H54 (cell line): ENCODE measurements at places on chromosomes 3 and 15.
A peak's percentile ranks its signal among the peaks of the same experiment; 100 is the strongest.

GRCh38 chr3:126959921-126960603 is 22.9 kb upstream of the PLXNA1 start:
- DNase-seq = peak; percentile 61

DNA sequence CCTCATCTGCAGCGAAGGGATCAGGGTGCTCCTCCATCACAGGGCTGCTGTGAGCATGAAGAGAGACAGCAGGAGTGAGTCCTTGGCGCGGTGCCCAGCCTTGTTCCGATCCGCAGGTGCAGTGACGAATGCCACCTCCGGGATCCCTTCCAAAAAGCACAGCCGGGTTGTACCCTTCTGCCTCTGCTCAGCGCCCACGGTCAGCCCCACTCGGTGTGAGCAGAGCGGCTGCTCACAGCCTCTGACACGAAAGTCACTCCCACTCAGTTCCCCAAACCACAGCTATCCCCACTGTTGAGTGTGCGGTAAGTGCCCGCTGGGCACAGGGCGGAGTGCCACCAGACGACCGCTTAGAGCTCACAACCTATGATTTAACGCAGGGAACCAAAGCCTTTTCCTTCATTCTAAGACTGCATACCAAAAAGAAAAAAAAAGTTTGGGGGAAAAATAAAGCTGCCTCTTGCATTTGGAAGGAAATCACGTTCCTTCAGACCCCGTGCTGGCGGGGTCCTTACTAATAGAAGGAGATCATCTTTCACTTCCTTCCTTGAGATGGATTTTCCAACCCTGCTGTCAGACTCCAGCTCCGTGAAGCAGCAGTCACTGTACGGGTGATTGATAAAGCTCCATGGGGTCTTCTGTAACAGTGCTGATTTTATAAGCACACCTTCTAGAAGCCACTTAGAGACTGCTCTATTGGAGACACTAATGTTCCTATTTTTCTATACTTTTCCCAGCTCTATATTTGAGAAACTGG is 34.7 kb upstream of the TUBGCP5 start:
- DNase-seq = no peak

DNA sequence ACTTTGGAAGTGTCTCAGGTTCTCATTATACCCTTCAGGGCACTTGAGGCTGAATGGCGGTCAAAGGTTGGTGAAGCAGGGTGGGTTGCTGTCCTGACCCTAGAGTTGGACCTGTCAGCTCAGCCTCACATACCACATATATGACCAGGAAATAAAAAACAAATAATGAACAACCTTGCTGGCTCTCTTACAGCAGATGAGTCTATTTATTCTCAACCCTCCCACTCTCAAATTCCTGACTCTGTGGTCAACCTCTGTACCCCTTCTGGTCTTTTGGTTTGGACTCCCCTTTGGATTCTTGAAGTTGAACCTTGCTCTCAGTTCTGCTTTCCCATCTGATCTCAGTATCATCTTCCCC is 16.9 kb downstream of the PPP2R3A start:
- no peak for DNase-seq

DNA sequence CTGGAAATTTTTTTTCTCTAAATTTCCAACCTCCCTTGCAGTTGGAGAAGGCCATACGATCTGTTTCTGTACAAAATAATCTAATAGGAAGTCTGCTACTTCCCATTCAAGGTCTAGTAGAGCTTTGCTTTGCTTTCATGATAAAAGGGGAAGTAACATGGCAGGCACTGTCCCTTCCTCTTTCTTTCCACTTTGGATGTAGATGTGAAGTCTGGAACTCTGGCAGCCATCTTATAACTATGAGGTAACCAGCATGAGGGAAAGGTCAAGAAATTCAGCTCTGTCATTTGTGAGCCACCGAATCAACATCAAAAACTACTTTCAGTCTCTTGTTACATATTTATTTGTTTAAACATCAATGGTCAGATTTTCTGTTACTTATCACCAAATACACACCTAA is 156.3 kb downstream of the MTHFS start:
- DNase-seq = no peak

DNA sequence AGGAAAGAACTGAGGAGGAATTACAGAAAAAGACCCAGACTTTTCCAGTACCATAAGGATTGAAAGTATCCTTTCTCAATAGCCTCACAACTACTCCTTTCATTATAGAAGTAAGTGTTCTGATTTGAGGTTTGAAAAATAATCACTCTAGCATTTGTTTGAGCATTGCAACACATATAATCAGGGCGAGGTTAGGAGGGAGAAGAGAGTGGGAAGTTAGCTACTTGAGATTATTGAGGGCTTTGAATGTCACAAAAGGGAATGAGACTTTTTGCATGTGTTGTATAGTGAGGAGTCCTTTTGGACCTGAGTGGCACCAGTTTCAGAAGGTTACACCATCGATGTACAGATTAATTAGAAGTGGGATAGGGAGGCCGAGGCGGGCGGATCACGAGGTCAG is 65.2 kb upstream of the TNIK start:
- no peak for DNase-seq

DNA sequence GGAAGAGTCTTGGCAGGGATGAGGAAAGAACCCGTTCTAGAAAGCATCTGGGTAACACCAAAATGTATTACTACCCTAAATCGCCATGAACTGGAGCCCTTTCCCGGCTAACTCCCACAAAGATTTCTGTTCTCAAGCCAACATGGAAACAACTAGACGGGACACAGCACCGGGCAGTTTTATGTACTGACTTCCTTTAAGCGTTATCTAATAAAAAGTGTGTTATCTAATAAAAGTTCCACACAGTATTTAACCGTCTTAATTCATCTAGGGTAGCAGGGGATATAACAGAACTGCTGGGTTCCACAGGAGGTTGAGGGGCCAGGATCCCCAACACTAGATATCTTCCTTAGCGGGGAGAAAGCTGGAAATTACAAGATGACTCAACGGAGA is 347 bp upstream of the C3orf62 start:
- no peak for DNase-seq

GRCh38 chr3:73461547-73461946 is 163.2 kb downstream of the PDZRN3 start:
- DNase-seq = no peak

DNA sequence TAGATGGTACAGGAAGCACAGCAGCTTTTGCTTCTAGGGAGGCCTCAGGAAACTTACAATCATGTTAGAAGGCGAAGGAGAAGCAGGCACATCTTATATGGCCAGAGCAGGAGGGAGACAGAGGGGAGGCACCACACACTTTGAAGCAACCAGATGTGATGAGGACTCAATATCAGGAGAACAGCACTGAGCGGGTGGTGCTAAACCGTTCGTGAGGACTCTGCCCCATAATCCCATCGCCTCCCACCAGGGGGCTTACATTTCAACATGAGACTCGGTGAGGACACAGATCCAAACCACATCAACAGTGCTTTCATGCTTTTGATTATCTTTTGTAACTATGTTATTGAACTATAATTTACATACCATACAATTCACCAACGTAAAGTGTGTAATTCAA is 7.6 kb upstream of the TMEM44 start:
- DNase-seq = no peak
